Dermis microvascular lymphatic vessel endothelial cell (primary cell): ENCODE measurements at places on chromosomes 7 and 10.

DNA sequence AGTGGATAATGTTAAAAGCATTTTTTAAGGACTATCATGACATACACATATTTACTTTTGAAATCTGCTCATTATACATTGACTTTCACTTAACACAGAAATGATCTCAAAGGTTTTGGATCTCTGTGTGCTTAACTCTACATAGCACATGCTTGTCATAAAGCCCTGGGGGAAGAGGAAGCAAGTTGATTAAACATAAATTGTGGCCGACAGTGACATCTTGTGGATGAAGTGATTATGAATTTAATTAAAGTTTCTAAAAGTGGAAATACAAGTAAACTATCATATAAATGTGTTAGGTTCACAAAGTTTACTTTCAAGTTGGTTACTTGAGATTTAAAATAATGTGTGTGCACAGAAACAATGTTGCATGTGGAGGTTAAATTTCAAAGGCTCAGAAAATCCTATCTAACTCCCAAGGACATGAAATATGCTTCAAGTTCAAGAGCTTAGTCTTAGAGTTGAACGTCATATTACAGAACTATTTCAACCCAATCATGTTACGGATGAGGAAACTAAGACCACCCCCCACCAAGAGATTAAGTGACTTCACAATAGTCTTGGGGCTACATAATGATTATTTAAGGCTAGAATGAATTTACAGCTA lies 1247.8 kb downstream of the GATA3 start:
- peak; percentile 62 for DNase-seq

DNA sequence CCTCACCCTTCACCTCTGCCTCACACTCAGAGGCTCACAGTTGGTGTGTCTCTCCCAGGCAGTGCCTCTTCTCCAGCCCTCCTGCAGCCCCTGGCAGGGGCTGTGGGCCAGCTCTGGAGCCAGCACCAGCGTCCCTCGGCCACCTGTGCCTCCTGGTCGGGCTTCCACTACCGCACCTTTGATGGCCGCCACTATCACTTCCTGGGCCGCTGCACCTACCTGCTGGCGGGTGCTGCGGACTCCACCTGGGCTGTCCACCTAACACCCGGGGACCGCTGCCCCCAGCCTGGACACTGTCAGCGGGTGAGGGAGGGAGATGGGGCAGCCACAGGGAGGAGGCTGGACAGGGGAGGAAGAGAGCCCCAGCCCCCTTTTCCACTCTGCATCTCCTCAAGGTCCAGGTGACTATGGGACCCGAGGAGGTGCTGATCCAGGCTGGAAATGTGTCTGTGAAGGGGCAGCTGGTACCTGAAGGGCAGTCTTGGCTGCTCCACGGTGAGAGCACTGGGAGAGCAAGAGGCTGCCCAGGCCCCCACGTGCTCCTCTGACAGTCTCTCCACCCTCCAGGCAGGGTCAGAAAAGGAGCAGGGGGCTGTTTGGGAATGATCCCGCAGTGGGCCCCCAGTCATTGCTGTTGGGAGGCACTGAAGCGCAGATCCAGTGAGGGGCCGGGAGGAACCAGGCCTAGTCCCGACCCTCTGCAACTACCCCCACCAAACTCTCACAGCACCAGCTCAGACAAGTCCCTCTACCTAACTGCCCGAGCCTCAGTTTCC lies 4.4 kb upstream of the ZNF467 start:
- DNase-seq: no peak

DNA sequence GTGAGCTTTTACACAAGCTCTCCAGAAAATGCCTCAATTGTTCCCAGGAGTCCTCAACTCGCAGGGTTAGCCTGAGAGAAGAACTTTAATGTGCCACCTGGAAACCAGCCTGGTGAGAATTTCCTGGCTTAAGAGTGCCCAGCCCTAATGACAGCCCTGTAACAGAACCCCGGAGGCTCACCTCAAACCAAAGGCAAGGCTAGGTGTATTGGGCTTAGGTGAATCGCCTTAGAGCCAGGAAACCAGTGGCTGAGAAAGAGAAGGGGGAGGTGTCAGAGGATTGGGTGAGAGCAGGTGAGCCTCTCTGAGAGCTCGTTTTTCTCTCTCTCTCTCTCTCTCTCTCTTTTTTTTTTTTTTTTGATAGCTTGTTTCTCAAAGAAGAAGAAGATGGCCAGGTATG lies 7.3 kb downstream of the OCM2 start:
- DNase-seq: no peak

DNA sequence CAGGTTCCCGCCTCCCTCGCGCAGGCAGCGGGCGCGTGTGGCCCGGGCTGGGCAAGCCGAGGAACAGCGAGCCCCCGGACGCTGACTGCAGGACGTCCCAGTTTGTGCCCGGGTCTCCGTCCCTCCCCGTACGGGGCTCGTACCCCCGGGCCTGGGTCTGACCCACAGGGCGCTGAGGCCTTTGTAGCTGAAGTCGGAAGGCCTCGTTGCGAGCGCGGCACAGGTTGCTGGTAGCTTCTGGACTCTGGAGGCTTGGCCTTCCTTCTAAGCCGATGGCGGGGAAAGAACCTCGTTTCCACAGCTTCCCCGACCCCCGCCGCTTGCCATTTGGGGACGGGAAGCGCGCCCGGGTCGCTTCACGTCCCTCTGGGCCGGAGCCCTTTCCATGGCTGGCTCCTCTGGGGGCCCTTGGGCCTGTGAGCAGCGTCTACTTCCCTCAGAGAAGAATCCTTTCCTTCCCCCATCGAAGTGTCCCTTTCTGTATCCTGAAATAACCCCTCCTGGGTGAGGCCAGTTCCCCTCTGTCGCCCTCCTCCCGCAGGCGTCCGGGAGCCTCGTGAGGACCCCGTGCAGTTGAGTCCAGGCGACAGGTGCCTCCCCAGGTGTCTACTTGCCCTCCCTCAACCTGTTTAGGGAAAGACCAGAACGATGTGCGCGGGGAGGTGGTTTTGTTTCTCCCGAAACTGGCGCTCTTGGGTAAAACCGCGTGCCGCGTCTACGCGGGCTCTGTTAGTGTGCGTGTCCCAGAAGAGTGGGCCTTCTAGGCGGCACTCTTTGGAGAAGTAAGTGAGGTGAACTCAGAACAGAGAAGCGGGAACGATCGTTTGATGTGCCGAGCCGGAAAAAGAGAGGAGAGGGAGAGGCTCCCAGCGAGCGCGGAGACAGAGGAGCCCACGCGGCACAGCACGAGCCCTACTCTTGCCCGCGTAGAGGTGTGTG lies 9.3 kb downstream of the EVX1 start:
- no peak for DNase-seq

DNA sequence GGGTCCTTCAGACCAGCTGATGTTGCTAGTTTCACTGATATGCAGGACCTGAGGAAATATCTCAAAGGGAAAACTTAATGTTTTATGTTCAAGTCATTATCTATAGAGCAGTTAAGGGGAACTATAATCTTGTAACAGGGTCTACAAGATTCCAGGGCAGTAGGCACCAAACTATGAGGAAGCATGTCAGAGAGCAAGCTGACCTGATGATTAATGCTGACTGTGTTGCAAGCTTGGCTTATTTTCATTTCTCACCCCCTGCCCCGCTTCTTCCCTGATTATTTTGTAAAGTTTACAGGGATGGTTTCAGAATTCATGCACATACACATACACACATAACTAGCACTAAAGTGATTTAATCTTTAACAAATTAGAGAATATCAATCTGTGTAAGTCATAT lies 84.3 kb upstream of the CACNA2D1 start:
- no peak for DNase-seq

DNA sequence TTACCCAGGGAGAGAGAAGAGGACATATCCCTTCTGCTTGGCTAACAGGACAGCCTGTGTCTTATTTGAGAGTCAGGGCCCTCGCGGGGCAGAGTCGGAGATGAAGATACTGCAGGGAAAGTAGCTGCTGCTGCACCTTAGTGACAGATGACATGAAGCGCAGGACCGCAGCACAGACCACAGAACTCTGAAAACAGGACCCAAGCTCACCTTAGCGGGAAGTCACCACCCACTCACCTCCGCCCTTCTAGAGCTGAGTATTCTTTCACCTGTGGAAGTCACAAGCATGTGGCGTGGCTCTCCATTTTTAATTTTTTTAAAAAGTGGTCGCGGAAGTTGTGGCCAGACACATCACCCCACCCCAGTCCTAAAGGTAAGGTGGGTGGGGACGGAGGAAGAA lies 191.4 kb downstream of the FAM107B start:
- no peak for DNase-seq

DNA sequence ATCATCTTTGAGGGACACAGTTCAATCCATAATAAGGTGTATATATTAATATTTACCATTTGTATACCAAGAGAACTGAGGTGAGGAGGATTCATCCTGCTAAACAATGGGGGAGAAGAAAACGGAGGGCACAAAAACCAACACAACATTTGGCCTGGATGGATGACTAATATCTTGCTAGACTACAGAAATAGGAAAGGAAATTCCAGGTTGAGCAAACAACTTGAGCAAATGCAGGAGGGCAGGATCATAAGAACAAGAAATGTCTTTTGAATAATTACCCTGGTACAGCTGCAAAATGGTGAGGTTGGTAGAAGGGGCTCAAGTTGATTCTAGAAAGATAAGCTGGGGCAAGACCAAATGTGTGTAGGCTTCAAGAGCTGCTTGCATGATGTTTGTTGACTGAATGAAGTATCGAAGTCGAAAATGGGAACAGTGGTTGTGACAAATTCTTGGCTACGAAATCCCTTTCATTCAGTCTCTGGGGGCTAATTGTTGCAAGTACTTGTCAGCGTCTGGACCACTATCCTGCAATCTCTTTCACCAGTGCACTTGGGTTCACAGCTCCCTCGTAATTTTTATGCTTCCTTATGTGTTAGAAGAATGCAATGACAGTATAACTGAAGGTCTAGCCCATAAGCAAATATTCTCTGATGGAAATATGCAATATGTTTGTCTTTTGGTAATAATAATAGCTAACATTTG lies 176.2 kb downstream of the PTEN start:
- DNase-seq: no peak

GRCh38 chr7:70347463-70348254 lies 749.4 kb downstream of the AUTS2 start:
- DNase-seq: no peak

DNA sequence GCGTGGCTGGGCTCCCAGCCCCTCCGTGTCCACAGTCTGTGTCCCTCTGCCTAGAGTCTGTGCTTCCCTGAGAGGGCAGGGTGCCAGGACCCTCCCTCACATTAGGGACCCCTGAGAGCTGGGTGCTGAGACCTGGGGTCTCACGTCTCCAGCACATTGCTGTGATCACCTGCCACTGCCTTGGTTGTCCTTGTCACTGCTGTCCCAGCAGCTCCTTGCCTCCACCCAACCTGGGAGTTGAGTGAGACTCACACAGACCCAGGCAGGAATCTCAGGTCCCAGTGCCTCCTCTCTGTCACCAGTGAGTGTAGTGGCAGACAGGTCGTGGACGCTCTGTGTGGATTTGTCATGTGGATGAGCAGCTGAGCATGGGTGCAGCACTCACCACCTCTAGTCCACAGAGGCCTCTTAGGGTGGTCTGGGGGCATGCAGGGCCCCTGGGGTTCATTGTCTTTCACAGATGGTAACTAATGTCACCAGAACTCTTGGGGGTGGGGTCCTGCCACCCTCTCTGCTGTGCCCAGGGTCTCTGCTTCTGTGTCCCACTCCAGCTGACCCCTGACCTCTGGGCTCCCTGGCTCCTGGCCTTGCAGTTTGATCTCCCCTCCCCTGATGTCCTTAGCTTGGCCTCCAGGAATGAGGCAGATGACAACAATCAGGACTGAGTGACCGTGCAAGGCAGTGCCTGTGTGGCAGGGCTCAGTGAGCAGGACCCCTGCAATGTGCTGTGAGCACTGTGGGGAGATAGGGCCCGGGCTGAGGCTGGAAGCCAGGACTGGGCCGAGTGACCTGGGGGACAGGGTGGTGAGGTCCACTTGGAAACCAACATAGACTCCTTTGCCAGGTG lies 18.9 kb downstream of the ZNF783 start:
- DNase-seq: no peak

DNA sequence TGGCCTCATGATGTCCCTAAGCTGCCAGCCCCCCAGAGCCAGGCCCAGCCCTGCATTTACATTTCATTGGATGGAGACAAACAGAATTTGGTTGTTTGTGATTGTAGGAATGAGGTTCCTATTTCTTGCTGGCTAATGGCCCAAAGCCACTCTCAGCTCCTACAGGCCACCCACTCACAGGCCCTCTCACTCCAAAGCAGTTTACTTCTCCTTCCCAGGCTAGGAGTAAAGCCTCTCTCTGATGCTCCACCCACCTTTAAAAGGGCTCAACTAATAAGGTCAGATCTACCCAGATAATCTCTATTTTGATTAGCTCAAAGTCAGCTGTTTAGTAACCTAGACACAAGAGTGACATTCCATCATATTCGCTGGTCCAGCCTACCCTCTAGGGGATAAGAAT lies 11.2 kb upstream of the CUZD1 start:
- no peak for DNase-seq

DNA sequence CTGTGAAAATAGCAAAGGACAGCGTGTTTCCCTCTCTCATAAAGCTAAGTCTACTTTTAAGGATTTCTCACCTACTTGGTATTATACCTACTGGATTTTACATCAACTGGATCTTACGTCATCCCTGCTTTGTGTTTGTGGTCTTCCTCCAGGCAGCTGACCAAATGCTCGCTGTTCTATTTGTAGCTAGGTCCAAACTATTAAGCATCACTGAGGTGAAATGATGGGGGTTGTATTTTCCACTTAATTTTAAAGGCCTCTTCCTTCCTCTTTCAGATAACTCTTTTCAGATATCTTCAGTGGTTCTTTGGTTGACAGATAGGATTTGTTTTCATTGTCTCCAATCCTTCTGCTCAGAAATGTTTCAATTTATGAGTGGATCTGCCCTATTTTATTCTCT lies 169.7 kb downstream of the RNLS start:
- no peak for DNase-seq

DNA sequence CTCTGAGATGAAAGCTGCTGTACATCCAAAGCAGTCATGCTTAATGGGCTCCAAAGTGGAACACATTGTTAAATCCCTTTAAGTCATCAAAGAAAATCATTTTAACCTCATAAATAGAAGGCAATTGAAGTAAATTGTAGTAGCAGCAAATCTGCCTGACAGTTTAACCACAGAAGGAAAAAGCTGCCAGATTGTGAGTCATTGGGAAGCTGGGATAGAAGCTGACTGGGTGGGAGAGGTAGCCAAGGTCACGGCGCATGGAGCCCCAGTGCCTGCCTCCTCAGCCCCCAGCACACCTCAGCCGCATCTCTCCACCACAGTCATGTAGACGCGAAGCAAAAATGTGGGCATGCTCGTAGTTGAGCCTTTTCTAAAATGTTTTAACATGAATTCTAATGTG lies 44.0 kb downstream of the TARP start:
- DNase-seq: no peak
